ENCODE measurements at places on chromosomes 6 and 20.

DNA sequence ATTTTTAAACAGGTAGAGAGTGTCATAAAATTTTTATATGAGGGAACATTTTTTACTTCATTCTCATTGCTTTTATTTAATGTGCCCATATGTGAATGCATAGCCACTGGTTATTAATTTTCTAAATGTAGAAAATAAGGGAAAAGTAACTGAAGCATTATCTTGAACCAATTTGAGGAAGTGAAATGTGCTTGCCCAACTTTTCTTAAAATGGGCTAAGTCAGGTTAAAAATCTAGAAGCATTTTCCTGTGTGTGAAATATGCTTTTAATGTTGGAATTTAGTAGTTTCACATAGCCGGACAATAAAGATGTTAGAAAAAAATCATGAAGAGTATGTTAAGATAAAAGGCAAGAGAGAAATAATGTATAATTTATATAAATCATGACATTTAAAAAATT is 3.8 kb downstream of the SEC23B start:
- no peak for DNase-seq

- DNase-seq: no peak
Observed at GRCh38 chr6:6723361-6723760, 134.8 kb downstream of the LY86 start.

DNA sequence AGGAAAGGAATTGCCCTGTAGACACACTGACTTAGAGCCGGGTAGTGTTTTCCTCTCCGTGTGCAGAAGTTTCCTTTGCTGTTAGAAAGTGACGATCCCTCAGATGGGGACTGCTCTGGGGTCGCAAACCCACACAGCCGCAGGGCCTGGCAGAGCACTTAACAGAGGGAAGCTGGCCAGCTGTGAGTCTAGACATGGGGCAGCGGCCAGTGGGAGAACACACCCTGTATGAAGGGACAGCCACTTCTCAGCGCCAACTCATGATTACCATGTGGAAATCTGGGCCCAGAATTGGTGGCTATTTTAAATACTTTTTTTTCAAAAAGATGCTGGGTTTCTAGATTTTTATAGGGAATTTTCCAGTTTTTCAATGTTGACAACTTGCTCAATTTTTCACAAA is 39.4 kb downstream of the SLC9A8 start:
- no peak for DNase-seq

DNA sequence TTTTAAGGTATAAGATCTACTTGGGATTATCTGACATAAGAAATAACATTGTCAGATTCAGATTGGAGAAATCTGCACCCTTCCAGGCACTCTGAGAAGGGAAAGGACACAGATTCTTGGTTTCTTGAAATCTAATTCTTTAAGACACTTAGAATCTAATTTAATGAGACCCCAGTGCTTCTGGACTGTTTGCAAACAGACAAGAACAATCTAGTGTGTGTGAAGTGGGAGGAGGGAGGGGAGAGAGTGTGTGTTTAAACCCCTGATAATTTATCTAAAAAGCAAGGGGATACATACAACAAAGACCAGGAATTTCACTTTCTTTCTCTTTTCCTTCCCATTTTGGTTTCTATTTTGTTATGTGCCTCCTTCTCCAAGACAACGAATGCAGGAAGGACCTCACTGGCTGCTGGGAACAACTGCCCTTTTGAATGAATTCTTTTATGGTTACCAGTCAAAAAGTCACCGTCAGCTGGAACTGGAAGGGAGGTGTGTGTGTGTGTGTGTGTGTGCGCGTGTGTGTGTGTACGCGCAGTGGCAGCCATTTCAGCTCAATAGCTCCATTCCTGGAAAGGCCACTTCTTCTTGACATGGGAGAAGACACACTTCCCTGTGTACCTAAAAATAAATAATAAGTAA is 129.4 kb downstream of the BCAS1 start:
- peak; percentile 92 for DNase-seq

GRCh38 chr6:18414116-18414515 is 27.0 kb downstream of the RNF144B start:
- DNase-seq: no peak

DNA sequence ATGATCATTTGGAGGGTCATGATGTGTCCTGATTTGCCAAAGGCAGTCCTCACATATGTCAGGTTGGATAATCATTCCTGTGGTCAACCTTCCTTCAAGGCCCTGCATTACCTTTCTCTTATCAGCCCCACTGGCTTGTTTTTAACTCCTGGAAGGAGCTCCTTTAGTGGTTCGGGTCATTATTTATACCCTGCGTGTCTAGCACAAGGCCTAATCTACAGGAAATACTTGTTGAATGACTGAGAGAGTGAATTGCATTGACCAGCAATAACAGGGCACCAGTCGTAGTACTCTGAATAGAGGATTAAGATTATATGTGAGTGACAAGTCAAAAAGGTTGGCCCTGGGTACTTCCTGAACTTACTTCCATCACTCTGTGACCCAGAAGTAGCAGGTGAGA is 4.5 kb downstream of the HIVEP2 start:
- DNase-seq: peak; percentile 64

GRCh38 chr6:125574604-125575003 is 174.8 kb upstream of the HEY2 start:
- no peak for DNase-seq

DNA sequence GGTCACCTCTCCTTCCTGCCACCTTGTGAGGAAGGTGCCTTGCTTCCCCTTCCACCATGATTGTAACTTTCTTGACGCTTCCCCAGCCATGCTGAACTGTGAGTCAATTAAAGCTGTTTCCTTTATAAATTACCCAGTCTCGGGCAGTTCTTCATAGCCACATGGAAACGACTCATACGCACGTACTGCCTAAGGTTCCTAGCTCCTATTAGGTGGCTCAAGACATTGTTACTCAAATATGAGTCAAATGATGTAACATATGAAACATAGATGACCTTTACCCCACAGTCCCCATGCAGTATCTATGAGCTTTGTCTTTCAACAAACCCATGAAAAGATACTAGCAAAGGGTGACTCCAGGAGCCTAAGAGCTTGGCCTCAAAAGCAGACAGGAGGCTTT is 98.3 kb downstream of the SIM1 start:
- peak; percentile 65 for DNase-seq

- DNase-seq: peak; percentile 29
Observed at GRCh38 chr6:159633196-159633595, 59.8 kb downstream of the SOD2 start.

- DNase-seq: no peak
Observed at GRCh38 chr6:20706939-20707485, 172.8 kb downstream of the CDKAL1 start.

DNA sequence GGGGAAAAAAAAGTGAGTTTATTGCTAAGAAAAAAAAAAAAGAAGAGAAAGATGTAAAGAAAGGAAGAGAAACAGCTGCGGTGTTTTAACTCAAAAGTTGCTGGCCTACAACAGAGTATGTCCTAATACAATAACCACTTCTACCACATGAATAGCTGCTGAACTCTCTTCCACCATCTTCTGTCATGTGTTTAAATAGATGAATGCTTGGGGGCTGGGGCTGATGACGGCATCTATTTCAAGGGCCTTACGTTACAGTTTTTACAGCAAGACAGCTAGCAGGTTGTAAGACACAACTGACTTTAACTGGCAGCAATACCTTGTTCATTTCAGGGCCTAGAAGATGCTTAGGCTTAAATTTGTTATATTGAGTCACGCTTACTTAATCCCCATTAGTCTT is 50.4 kb downstream of the MAP3K7 start:
- no peak for DNase-seq

GRCh38 chr6:149173222-149173621 is 144.3 kb upstream of the TAB2 start:
- no peak for DNase-seq

DNA sequence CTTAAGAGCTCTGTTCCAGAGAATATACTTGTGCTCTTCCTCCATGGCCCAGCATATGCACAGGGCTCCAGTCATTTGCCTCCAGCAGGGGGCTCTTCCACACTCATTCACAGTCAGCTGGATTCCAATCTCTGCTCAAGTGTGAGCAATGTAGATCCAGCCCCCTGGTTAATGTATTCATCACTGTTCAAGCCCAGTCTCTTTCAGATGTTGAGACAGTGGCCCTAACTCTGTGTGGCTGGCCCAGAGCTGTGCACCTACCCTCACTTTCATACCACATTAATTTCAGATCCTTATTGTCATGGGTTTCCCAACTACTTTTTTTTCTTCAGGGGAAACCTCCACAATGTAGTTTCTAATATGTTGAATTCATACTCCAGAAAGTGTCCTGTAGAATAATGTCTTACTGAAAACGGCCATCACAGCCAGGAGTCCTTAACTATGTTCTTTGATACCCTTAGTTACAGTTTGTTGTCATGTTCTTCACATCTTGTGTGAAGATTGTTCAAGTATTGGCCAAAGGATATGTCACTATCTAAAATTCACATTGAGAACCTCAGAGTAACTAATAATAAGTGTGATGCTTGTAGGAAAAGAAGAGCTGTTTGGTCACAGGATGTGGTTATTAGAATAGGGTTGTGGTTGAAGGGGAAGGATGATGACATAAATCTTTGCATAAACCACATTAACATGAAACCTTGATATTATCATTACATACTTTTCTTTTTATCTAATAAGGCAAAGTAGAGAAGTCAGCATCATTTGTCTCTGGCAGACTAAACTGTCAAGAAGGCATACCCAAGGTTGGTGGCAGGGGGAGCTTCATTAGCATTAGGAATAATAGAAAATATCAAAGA is 14.4 kb upstream of the HLA-DQA1 start:
- DNase-seq: peak; percentile 49

DNA sequence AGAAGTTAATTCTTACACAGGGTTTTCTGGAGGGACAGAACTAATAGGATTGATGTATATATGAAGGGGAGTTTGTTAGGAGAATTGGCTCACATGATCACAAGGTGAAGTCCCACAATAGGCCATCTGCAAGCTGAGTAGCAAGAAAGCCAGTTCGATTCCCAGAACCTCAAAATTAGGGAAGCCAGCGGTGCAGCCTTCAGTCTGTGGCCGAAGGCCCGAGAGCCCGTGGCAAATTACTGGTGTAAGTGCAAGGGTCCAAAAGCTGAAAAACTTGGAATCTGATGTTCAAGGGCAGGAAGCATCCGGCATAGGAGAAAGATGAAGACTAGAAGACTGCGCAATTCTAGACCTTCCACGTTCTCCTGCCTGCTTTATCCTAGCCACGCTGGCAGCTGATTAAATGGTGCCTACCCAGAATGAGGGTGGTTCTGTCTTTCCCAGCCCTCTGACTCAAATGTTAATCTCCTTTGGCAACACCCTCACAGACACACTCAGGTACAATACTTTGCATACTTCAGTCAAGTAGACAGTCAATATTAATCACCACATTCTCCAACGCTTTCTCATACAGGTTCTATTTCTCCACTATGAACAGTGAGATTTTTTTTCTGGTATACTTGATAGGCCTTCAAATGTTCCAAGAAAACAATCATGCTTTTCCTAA is 357.0 kb downstream of the LAMA2 start:
- DNase-seq: no peak

GRCh38 chr6:11043378-11043960 is 636 bp downstream of the ELOVL2 start:
- peak; percentile 9 for DNase-seq

- DNase-seq: peak; percentile 17
Observed at GRCh38 chr20:63183422-63184146, 32.3 kb downstream of the YTHDF1 start.

DNA sequence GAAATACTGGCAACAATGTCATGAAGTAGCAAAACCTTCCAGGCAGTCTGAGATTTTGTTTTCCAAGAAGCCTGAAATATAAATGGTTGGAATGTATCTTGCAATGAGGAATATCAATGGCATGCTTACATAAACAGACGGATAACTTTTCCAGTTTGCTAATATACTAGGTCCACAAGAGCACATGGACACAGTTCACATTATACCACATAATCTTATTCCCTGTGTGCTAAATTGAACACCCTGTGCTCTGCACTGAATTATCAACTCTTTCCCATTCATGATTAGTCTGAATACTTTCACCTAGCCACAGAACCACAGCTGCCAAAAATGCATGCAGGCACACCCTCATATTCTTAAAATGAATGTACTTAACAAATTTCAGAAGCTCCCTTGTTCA is 274.3 kb downstream of the COL12A1 start:
- peak; percentile 94 for DNase-seq

- DNase-seq: no peak
Observed at GRCh38 chr20:19936466-19937200, 80.5 kb upstream of the NAA20 start.

DNA sequence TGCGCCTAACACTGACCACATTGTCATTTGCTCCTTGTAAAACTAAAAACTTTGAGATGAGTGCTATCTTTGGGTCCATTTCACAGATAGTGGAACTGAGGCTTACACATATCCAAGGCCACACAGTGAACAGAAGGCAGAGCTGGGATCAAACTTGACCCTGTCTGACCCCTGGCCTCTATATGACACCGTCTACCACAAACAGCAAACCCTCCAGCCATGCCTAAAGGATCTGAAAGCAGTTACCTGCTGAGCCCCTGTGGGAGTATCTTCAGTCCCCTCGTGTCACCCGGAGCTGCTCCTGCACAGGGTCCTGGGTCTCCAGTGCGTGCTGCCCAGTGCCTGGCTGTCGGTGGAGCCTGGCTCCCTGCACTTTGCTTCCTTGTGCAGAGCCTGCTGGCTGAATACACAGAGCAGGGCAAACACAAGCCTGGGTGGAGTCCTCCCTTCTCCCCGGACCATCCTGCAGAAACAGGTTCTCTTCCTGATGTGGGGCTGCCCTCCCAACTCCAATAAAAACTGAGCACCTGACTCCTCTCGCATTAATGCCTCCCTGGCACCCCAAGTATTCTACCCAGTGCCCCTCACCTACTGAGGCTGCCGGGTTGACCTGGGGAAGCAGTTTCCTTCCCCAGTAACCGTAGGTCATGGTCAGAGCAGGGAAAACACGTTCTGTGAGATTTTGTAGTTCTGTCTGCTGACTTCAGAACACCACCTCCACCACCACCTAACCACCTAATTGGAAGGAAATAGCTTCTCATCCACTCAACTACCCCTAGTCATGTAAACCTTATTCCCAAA is at the start of gene BCAS1:
BCAS1 (minus strand) TSS at position 408 of the 801 bp plus-strand sequence. CDS start 11,876 bp downstream, outside the sequence.
- DNase-seq: no peak

DNA sequence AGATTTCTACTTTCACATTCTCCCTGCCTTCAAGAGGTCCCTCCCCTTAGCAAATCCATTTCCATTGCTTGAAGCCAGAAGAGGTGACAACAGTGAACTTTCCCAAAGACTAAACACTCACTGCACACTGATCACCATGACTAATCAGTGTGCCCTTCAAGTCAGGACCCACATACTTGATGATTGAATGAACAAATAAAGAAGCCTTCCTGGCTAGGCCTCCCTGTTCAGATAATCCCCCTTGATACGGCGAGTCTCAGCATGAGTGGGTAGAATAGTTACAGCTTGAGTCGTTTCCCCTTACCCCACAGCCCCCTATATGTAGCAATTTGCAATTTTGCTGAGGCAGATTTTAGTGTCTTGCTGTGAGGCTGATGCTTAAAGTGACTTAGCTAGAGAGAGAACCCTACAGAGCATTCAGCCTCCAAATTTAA is 102.2 kb downstream of the UNC5CL start:
- DNase-seq: peak; percentile 96

GRCh38 chr6:2616811-2617210 is 133.9 kb downstream of the MYLK4 start:
- no peak for DNase-seq

GRCh38 chr6:116280161-116280932 is 617 bp upstream of the TSPYL1 start:
- no peak for DNase-seq

GRCh38 chr20:9145142-9145541 is 76.3 kb downstream of the PLCB4 start:
- no peak for DNase-seq

Measured in fibroblast of skin of back (primary cell).